ENCODE measurements at places on chromosomes 4 and X.

DNA sequence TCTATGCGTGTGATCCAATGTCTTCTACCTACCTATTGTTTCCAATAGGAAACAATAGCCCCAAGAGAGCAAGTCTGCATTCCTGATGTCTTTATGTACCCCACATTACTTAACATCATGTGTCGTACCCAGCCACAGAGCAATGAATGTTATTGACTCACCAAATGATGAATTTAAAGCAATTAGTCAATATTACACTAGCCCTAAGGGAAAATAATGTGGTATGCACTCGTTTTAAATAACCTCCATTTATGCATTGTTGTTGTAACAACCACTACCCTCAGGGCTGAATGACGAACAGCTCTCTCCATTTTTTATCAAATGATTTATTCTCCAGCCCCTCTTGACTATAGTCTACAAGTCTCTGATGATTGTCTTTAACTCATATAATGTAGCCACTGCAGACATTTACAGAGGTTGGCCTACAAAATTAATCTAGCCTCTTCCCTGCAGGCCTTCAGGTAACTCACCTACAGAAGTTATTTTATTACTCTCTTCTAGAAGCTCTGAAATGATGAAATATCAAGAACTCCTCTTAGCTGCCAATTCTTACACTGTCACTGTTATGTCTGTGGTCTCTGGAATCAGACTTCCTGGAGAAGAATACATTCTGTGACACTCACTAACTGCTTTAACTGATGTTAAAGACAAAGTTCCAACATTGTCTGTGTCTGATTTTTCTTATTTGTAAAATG, 601.7 kb upstream of the GRIA3 start:
- no peak for DNase-seq

DNA sequence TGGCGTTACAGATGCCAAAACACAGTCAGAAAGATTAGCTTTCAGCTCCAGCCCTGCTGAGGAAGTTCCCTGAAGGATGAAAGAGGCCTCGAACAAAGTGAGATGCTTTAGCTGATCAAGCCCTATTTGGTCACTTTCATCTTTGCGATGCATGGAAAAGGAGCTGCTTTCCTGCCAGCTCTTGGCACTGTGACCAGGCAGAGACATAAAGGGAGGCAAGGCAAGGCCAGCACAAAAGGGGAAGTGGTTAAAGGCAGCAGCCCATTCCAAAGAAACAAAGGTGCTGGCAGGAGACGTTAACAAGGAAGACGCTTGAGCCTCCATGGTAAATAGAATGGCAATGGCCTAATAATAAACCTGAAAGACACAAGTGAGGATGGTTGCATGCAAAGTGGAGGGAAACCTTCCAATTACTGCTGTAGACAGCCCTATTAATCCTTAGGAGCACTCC, 617.1 kb upstream of the INTU start:
- no peak for DNase-seq

DNA sequence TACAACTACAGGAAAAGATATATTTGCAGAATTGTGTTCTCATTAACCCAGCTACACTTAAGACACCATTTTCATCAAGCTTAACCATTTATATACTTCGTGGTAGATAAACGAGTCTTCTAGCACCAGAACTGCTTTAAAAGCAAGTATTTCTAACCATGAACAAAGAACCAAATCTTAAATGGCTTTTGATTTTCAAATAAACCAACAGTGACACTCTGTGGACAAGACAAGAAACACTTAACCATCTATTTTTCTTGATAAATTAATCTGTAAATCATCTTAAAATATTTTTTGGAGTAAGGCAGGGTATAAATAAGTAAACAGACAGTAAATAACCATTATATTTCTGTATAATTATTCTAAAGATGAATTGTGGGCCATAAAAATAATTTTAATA, 10.2 kb downstream of the BEND2 start:
- no peak for DNase-seq

DNA sequence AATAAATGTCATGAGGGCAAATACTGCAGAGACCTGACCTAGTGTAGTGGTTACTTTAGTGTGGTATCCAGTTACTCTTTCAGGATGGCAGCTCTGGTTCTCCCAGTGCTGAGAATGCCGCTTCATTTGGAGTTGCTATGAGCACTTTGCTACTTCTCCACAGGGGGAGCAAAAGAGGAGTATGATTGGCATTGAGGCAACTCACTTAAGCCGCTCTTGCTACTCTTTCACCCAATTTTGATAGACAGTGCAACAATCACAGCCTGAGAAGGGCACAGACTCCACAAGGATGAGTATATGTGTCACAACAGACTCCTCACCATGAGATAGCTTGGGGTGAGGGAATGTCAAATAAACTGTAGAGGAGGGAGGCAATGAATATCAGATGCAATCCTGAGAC, 81.2 kb downstream of the NPY1R start:
- no peak for DNase-seq

- DNase-seq, result no peak
Observed at GRCh38 chrX:128928636-128929035, 594.7 kb downstream of the SMARCA1 start.

DNA sequence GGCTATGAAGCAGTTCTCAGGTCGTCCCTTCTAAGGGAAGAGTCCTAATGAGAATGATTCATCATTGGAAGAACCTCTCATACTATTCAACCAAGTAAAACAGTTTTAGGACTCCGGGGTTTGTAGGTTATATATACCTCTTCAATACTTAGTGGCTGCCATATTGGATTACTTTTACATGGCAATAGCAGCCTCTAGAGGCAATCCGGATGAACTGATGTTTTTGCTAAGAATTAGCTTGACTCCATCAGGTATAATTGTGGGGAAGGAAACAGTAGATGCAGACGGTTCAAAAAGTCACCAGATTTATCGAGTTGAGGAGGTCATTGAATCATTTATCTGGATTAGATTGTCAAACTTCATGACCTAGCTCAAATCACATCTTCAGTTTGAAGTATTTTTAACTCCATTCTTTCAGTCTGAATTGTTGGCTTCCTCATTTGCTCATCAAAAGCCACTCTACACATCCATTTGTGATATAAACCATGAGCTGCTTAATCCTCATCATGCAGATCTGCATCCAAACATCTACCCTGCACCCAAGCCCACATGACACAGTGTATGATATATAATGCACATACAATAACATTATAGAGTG, 28.4 kb downstream of the GUCY1B1 start:
- no peak for DNase-seq

GRCh38 chr4:146061610-146062334, 113.7 kb upstream of the LSM6 start:
- no peak for DNase-seq

DNA sequence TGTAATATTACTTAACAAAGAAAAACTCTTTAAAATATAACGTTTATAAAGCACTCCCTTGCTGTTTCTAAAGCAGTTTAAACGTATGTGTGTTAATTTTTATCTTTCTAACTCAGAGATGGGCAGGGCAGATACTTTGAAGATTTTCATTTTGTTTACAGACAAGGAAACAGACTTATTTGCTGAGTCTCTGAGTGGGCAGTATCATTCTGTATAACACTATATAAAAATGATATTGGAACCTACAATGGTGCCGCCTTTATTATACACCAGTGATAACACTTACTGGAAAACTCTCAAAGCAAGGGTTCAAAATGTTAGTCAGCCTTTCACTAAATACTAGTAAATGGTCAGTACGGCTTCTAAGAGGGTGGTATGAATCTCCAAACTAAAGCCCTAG, 193.4 kb downstream of the NR3C2 start:
- DNase-seq, result no peak

- DNase-seq, result no peak
Observed at GRCh38 chrX:68883800-68884199, 55.0 kb downstream of the EFNB1 start.

- no peak for DNase-seq
Observed at GRCh38 chr4:13544606-13545393, 492 bp upstream of the NKX3-2 start.
